Stimulated activated CD4-positive, alpha-beta T cell treated with anti-CD3 and anti-CD28 coated beads, Interleukin-1b, Interleukin-23, amount 100 ng/mL, for 1 hour (primary cell): ENCODE measurements at places on chromosomes 6 and 20.

DNA sequence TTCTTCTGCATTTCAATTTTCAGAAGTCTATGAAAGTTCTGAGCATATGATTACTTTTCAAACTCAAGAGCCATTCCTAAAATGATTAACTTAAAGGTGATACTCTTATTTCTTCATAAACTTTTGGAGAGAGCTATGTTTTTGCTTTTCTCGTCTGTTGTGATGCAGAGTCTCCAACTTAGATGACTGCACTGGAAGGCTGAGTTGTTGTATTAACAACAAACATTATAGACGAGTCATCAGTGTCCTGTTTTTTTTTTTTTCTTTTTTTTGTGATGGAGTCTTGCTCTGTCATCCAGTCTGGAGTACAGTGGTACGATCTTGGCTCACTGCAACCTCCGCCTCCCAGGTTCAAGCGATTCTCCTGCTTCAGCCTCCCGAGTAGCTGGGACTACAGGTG is 101.9 kb downstream of the CD109 start:
- no peak for DNase-seq

DNA sequence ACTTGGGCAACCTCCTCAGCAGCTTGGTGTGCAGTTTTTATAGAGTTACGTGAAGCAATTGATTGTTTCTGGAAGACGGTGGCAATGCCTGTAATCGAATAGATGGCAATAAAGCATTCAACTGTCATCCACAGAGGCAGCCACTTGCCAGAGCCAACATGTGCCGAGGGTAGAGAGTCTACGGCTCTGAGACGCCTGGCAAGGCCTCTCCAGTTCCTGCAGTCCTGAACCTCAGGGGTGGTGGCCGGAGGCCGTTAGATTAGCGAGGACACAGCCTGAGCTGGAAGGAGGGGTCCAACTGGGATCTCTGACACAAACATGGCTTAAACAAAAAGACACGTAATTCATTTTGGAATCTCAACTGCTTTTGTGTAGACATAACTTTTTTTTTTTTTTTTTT is 775 bp upstream of the TTLL2 start:
- no peak for DNase-seq

DNA sequence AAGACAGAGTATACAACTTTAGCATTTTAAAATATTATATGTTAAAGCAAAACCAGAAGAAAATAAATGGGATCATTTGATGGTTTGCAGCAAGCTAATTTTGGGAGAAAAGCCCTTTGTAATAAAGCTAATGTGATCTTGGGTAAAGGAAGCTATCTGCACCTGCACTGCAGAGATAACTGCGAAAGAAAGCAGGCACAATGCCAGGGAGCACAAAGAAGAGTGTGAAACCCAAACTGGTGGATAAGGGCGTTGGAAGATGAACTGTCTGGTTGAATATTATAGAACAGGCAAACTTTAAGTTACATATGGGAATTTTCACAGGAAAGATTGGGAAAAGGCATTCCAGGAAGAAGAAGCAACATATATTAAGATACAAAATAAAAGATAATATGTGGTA is 179.2 kb upstream of the KHDRBS2 start:
- DNase-seq: no peak

DNA sequence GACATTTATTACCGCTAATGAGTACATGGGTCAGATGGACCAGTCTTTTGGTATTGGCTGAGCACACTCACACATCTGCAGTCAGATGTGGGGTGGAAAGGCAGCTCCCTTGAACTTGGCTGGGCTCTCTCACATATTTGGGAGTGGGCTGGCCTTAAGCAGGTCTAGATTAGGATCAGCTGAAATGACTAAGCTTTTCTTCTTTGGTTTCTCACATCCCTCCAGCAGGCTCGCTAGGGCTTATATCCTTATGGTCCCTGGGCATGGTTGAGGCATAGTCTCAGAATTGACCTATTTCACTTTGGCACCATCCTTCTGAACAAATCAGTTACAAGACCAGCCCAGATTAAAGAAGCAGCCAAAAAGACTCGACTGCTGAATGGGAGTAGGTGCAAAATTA is 14.4 kb upstream of the PLCB1 start:
- DNase-seq: no peak

GRCh38 chr6:15348528-15348927 is 102.7 kb downstream of the JARID2 start:
- DNase-seq: no peak

- no peak for DNase-seq
Observed at GRCh38 chr6:146258206-146258605, 229.3 kb downstream of the GRM1 start.

DNA sequence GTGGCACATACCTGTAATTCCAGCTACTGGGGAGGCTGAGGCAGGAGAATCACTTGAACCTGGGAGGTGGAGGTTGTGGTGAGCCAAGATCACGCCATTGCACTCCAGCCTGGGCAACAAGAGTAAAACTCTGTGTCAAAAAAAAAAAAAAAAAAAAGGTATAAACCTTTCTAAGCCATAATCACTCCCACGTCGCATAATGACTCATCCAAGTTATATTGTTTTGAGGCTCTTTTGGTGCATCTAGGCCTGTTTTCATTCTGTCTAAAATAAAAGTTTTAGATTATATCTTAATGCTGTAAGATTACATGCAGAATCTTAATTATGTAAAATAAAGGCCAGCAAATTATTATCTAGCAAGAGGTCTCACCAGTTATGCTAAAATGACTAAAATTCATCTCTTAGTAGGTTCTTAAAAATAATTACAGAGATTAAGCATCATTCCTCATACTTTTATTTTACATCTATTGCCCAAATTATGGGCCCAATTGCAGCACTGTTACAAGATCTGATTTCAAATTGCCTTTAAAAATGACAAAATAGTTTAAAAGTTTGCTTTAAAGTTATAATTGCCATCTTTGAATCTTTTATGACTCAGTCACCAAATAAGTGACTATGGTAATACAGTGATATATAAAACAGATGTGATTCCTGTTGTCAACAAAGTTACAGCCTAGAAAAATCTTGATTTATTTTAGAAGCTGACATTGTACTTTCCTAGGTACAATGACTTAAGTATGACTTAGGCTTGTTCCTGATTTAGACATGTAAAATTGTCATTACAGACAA is 10.4 kb upstream of the SUMO4 start:
- DNase-seq: no peak

DNA sequence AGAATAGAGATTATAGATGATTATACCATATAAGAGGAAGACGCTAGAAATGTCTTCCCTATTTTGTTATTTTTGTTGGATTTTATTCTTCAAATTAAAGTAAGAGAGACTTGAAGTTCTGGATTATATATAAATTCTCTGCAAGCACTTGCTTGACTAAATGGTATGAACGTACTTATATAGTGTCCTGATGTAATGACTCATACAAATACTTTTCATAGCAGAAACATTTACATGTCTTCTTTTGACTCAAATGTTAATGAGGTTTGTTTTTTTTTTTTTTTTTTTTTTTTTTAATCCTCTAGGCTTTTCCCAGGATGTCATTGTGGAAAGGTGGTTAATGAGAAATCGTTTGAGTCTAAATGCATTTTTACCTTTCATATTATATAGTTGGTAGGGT is 55.0 kb downstream of the PDE7B start:
- no peak for DNase-seq

DNA sequence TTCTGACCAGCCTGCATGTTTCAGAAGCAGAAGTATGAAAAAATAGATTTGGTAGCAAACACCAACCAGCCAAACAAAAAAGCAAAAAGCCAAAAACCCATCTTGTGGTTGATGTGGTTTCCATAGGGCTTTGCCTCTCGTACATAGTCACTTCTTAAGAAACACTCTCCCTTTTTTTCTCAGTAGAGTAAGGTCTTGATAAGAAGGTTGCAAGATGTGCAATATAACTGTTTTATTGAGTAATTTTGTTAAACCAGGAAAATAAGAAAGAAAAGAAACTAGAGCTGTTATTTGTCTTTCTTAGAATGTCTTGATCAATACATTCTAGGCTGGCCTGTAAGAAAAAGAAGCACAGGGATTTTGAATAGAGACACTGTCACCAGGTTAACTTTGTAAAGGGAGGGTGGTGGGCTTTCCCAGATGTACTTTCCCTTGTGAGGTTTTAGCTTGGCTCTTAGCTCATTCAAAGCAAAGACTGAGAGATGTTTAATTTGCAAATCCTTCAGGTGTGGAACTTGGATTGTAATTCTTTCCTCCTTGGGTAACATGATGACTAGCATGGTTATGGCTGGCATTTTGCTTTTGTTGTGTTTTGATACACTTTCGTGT is 49.7 kb downstream of the AKAP12 start:
- no peak for DNase-seq

DNA sequence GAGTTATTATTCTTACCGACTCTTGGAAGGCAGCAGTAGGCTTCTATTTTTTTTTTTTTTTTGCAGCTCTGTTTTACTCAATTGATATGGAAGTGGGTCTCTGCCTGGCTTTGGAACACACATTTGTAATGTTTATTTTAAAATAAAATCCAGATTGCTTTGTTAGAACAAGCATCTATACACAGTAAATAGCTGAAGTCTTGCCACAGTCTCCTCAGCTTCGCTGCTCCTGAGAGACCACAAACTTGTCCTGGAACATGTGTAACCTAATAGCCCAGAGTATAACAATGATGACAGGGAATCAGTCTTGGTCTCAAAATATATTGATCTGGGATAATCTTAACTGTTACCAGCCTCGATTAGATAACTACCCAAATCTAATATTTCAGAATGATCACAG is 299.8 kb upstream of the NOX3 start:
- DNase-seq: no peak

- no peak for DNase-seq
Observed at GRCh38 chr20:48047447-48047846, 262.2 kb upstream of the SULF2 start.

GRCh38 chr6:20031342-20031741 is 180.9 kb downstream of the MBOAT1 start:
- DNase-seq: no peak

- no peak for DNase-seq
Observed at GRCh38 chr6:151096255-151096612, 143.5 kb upstream of the AKAP12 start.

GRCh38 chr6:147621961-147622360 is 113.5 kb downstream of the SAMD5 start:
- DNase-seq: no peak

- DNase-seq: no peak
Observed at GRCh38 chr6:108585921-108586536, 25.3 kb downstream of the FOXO3 start.

- no peak for DNase-seq
Observed at GRCh38 chr20:63011798-63012197, 5.0 kb upstream of the BHLHE23 start.

GRCh38 chr6:89479897-89480296 is 46.9 kb downstream of the ANKRD6 start:
- DNase-seq: no peak

DNA sequence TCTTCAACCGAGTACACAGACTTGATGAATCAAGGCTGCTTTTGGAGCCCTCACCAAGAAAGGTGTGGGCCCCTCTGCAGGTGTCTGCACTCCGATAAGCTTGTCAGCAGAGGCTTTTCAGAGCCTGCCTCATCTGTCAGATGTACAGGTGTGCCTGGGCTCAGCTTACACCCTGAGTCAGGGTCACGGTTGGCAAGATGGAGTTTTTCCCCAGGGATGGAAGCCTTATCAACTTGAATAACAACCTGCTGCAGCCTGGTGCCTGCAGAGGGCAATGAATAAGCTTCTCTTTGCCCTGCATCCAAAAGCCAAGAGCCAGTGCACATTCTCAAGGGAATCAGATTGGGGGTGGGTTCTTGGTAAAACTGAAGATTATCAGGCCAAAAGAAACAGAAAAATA is 427.1 kb downstream of the CD83 start:
- DNase-seq: no peak

DNA sequence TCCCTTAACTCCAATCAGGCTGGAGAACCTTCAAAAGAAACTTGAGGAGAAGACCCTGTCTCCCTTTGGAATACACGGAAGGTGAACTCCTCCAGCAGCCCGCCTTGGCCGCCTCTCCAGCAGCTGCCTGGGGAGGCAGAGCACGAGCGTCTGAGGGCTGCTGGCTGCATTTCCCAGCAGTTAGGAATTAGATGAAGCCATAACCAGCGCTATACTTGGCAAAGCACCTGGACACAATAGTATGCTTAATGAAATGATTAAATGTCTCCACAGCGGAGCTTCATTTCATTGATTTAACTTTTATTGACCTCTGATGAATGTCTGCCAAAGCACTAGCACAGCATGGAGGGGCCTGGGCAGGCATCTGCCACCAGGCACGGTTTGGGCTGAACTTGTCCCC is 73.5 kb downstream of the TMEM242 start:
- no peak for DNase-seq

GRCh38 chr6:159941286-159942113 is 27.4 kb upstream of the IGF2R start:
- DNase-seq: no peak
